ENCODE measurements at places on chromosomes 1 and 21. TPM values are rescaled to one million over a fixed set of nuclear protein-coding genes. Genes with fewer than 3 reads are reported as not detected.
A peak's percentile ranks its signal among the peaks of the same experiment; 100 is the strongest.

DNA sequence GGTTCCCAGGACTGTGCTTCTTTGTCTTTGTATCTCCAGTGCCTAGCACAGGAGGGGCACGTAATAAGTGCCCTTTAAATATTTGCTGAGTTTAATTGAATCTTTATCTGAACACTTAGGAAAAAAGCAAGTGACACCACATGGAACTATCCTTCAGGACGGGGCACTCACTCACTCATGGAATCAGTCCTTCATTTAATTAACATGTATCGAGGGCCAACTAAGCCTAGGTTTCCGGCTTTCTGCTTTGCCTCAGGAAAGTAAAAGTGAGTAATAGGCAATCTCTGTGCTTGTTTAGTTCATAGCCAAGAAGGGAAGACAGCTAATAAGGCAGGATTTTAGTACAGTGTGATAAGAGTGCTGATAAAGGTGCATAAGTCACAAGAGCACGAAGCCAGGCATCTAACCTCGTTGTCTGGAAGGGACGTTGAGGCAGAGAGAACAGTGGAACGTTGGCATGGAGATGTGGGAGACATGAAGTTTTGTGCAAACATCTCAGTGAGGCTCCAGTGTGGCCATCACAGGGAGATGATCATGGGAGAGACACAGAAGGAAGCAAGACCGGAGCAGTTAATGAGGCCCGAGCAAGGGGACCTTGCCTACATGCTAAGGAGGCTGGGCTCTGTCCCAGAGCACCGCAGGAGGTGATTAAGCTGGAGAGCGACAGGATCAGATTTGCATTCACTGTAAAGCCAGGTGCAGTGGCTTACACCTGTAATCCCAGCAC lies 54.1 kb upstream of the TRIM67 start:
- DNase-seq, result peak; percentile 26

- peak; percentile 36 for DNase-seq
Observed at GRCh38 chr1:1290238-1290731, 10.0 kb downstream of the SCNN1D start.

DNA sequence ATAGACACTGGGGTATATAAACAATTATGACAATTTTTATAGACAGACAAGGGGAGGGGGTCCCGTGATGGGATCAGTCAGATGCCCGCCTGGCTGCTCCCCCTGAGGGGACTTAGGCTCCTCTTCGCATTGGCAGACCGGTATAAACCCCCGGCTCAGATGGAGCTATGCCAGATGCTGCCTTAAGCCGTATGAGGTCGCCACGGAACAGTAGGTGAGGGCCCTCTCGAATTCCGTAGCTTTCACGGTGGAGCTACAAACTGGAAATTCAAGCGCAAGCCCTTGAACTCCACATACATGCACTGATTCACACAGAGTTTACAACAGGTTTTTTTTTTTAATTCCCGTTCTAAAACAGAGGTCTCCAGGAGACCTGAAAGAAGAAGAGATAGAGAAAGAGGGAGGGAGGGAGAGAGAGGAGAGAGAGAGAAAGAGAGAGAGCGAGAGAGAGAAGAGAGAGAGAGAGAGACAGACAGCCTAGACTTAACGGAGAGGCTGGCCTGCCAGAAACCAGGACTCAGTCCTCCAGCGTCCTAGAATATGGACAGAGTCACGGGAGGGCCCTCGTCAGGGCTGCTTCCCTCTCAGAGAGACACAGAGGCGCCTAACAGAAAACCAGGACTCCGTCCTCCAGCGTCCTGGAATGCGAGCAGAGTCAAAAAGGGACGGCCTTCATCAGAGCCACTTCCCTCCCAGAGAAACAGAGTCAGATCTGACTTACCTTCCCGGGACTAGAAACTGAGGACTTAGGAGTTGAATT lies 24.4 kb upstream of the TMEM54 start:
- peak; percentile 39 for DNase-seq

- DNase-seq, result peak; percentile 96
Observed at GRCh38 chr21:34845521-34846451, 177.0 kb downstream of the CLIC6 start.

The PBX1 gene
- total RNA-seq, result 20.1 TPM

- no peak for DNase-seq
Observed at GRCh38 chr1:213297021-213297420, 246.0 kb downstream of the RPS6KC1 start.

DNA sequence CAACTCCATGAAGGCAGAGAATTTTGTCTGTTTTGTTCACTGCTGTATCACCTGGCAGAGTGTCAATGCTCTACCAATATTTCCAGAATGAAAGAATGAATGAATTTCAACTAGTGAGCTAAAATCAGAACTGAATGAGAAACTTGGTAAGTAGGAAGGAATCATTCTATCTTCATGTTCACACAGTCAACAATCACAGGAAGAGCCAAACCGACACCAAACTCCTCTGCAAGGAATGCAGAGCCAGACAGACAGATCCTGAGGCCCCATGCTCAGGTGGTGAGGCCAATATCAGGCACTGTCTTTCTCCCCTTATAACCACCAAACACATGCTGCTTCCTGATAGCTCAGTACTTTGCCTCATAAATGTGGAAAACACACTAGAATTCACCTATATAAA lies 139.1 kb downstream of the SLC45A1 start:
- DNase-seq, result no peak

DNA sequence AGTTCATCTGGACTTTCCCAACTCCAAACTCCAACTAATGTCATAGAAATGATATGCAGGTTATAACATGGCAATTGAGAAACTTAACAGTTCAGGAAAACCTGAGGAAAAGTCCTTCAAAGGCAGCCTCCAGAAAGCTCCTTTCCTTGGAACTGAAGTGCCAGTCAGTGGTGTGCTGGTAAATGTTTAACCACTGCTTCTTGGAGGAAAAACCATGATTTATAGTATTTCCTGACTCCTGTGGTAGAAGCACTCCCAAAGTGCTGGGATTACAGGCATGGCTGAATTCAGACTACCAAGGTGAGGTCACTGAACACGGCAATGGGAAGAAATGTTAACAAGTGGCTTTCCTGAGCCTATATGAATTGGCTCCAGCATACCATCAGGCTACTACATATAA lies 26.7 kb upstream of the ZNHIT6 start:
- peak; percentile 3 for DNase-seq

GRCh38 chr1:8875216-8875861 lies 3.1 kb downstream of the ENO1 start:
- no peak for DNase-seq

The RAB3B gene
- 7.4 TPM for total RNA-seq

- no peak for DNase-seq
Observed at GRCh38 chr1:217270101-217270500, 360.8 kb downstream of the GPATCH2 start.

DNA sequence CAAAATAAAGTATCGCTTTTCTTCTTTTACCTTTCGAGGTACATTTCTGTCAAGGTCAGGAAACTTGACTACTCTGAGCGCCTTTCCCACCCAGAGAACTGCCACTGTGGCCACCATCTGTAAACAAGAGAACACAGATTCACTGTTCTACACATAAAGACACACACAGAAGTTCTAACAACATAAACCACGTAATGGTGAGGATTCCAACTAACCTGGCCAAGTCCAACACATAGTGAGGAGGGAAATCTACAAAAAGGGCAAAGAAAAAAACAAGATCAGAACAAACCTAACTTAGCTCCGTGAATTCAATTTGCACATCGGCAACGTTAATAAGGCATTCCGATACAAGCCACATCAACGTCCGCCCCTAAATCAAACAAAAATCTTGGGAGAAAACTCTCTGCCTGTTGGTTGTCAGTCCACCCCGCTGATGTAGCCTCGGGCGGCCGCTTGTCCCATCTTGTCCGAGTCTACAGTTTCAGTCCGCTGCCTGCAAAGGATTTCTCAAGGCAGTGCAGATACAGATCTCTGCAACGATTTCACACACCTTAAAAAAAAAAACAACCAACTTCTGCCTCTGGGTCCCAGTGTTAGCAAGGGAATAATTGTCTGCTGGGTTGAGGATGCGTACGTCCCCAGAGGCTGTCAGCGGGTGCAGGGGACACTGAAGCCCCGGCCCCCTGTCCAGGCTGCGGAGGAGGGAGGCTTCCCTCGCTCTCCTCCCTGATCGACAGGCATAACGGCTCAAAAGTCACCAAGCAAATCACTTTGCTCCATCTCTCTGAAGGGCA lies 1.0 kb downstream of the SLC35D1 start:
- peak; percentile 76 for DNase-seq

DNA sequence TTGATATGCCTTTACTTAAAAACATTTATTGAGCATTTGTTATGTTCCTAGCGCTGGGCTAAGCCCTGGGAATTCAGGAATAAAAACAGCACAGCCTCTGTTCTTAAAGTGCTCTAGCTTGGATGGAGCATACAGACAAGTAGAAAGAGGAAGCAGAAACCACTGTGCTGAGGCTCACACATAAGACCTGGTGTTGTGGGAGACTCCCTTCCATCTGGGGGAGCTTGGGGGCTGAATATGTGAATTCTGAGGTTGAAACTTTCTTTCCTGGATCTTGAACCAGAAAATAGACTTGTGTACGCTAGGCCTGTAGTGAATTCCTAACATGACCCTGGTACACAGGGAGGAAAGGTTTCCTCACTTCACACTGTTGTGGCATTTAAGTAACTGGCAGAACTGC lies 209.9 kb downstream of the ZNF326 start:
- no peak for DNase-seq

DNA sequence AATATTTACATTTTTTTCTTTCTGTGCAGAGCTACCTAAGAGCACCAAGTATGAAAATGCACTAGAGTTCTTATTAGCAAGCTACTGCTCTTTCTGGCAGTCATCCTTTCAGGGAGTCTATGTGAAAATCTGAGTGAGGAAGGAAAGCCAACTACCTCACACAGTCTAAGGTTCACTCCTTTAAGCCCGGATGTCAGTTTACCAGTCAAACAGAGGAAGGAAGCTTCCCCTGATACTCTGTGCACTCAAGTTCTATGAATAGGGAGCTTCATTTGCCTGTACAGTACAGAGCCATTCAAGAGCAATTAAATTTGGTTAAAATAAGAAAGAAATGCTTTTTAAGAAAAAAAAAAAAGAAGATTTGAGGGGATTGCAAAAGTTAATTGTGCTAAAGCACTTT lies 6.9 kb downstream of the COL11A1 start:
- DNase-seq, result no peak

The C1QTNF12 gene
- total RNA-seq, result not detected

The CD55 gene
- total RNA-seq, result 61.1 TPM

GRCh38 chr1:22751124-22751531 lies 40.5 kb downstream of the EPHB2 start:
- DNase-seq, result no peak

DNA sequence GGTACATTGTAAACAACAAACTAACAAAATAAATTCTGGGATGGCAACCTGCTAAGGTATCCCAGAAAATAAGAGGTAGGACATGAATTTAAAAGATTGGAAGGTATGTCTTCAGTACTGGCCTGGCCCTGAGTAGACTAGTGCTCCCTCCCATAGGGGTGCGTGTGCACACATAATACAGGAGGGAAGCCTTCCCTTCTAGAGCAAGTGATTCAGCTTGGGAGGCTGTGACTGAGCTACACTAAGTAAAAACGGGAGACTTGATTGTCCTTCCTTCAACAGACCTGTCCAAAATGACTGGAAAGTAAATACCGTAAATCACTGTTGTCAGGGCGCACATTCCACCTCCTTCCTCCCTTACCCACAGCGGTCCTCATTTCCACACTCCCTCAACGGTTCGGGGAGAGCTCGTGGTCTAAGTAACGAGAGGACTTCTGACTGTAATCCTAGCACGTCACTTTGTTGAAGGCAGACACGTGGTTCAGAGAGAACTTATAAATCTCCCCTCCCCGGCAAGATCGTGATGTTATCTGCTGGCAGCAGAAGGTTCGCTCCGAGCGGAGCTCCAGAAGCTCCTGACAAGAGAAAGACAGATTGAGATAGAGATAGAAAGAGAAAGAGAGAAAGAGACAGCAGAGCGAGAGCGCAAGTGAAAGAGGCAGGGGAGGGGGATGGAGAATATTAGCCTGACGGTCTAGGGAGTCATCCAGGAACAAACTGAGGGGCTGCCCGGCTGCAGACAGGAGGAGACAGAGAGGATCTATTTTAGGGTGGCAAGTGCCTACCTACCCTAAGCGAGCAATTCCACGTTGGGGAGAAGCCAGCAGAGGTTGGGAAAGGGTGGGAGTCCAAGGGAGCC lies at the start of gene TGFB2:
TGFB2 (plus strand) TSS at position 523 of the 859 bp plus-strand sequence. CDS start 1,366 bp downstream, outside the sequence.
- peak; percentile 98 for DNase-seq

GRCh38 chr1:23400324-23401114 lies 24.0 kb downstream of the TCEA3 start:
- no peak for DNase-seq

The SV2A gene
- 20.5 TPM for total RNA-seq

The CLIC6 gene
- total RNA-seq, result 0.02 TPM

GRCh38 chr1:186722711-186723309 lies 42.6 kb upstream of the PTGS2 start:
- peak; percentile 64 for DNase-seq

DNA sequence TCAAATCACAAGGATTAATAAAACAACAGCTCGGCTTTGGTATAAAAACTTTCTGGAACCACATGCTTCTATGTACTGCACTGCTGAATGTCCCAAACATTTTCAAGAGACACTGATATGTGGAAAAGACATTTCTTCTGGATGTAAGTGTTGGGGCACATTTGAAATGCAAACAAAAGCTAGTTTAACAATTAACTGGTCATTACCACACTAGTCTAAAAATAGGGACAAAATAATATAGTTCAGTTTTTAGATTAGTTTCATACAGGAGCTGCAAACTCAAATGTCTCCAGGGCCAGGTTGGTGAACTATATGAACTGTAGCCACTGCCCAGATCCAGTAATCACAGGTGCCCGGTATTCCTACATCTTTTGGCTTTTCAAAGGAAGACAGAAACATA lies 3.2 kb downstream of the IL23R start:
- no peak for DNase-seq

- DNase-seq, result no peak
Observed at GRCh38 chr1:3287656-3288160, 166.8 kb upstream of the ARHGEF16 start.

DNA sequence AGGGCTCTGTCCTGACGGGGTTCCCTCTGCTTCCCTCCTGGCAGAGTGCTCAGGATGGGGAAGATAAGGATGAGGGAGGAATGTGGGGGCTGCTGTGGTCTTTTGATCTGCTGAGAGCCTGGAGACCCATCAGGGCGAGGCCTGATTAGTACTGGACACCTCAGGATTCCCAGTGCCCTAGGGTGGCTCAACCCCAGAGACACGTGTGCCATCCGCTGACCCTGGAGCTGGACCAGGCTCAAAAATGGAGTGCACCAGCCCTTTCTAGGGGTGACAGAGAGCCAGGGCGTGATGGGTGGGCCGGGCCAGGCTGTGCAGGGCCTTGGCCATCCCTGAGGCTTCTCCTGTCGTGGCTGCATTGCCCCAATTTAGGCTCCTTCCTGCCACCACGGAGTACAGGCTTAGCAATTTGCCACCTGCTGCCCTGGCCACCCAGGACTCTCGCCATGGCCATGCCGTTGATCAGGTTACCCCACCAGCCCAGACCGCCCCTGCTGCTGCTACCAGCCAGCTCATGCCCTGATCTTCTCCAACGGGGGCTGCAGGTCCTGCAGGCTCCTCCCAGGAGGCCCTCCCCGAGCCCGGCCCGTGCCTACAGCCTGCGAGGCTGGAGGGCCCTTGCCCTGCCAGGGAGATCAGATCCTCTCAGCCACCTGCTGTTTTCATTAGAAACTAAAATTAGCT lies 9.5 kb downstream of the WNT4 start:
- no peak for DNase-seq
